ENCODE measurements at places on chromosomes 5 and 9.

GRCh38 chr5:166505544-166505943, 1785.9 kb upstream of the WWC1 start:
- no peak for DNase-seq

GRCh38 chr9:127650518-127650917, 38.4 kb downstream of the STXBP1 start:
- no peak for DNase-seq

DNA sequence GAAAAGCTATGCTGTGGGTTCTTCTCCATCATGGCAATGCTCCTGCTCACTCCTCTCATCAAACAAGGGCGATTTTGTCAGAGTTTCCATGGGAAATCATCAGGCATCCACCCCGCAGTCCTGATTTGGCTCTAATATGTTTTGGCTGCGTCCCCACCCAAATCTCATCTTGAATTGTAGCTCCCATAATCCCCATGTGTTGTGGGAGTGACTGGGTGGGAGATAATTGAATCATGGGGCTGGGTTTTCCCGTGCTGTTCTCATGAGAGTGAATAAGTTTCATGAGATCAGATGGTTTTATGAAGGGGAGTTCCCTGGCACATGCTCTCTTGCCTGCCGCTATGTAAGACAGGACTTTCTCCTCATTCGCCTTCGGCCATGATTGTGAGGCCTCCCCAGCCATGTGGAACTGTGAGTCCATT, 163.8 kb downstream of the GADD45G start:
- no peak for DNase-seq

- DNase-seq: no peak
Observed at GRCh38 chr9:35355939-35356338, 134.0 kb upstream of the RUSC2 start.

- DNase-seq: no peak
Observed at GRCh38 chr5:181134259-181134658, 3.3 kb upstream of the OR2V1 start.

- no peak for DNase-seq
Observed at GRCh38 chr5:58185801-58186200, 274.1 kb downstream of the PLK2 start.

- no peak for DNase-seq
Observed at GRCh38 chr9:94591876-94592275, 1.7 kb downstream of the FBP2 start.

DNA sequence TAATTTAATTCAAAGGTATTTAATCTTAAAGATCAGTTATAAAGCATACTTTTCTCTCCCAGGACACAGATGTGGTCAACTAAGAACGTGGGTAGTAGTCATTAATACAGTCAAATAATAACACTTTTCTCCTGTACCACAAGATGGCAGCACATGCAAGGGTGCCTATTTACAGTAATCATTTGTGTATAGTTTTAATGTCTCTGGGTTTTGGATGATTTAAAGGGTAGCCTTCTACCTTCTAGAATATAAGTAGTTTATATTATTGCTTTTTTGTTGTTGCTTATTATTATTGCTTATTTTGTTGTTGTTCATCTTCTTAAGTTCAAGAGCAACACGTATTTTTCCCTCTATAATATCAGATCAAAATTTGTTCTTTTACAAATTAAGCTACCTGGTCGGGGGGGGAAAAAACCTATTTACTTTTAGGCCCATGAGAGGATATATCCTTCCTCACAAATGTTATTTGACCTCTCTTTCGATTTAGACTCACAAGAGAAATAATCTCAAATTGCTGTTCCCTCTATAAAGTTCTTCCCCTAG, 59.6 kb upstream of the SLC27A6 start:
- peak; percentile 85 for DNase-seq

- DNase-seq: no peak
Observed at GRCh38 chr5:18850216-18850615, 1137.8 kb downstream of the CDH18 start.

- no peak for DNase-seq
Observed at GRCh38 chr5:157288405-157289163, 22.7 kb downstream of the CYFIP2 start.

DNA sequence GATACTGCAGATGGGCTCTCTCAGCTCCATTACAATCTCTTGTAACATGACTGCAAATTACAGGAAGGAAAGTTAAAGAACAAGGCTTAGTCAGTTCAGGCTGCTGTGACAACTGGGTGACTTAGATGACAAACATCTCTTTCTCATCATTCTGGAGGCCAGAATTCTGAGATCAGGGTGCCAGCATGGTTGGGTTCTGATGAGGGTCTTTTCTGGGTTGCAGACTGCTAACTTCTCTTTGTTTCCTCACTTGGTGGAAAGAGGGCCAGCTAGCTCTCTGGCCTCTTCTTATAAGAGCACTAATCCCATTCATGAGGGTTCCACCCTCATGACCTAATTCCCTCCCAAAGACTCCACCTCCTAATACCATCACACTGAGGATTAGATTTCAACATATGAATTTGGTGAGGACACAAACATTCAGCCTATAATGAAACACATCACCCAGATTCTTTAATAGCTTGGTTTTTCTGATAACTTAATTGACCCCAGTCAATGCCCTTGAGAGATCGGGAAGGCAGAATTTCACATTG, 73.6 kb upstream of the MAMDC2 start:
- DNase-seq: no peak

GRCh38 chr5:178526773-178527457, 63.3 kb downstream of the COL23A1 start:
- peak; percentile 32 for DNase-seq

DNA sequence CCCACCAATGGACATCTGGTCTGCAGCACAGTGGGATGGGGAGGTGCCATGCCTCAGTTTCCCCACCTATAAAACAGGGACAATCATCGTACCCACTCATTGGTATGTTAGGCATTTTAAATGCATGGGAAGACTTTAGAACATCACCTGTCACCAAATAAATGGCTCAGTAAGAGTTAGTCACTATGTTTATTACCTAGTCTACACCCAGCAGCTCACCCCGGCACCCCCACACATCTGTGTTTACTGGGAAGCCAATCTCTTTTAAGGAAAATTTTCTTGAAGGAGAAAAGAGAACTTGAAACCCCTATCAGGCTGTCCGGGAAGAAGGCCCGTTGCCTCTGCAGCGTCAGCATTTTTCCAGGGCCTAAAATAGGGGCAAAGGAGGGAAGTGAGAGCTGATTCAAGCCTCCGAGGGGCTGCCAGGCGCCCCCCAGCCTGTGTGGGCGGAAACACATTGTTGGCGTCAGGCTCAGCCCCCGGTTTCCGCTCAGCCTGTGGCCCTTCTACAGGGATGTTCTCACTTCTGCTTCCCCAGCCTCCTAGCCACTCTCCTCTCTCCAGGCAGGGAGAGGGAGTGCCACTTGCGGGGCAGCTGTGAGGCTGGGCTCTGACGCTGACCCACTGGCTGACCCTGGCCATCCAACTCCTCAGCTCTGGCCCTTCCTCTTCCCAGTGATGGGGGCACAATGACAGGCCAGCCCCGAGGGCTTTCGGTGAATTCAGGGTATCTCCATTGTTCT, 4.6 kb downstream of the CSF1R start:
- DNase-seq: peak; percentile 16

DNA sequence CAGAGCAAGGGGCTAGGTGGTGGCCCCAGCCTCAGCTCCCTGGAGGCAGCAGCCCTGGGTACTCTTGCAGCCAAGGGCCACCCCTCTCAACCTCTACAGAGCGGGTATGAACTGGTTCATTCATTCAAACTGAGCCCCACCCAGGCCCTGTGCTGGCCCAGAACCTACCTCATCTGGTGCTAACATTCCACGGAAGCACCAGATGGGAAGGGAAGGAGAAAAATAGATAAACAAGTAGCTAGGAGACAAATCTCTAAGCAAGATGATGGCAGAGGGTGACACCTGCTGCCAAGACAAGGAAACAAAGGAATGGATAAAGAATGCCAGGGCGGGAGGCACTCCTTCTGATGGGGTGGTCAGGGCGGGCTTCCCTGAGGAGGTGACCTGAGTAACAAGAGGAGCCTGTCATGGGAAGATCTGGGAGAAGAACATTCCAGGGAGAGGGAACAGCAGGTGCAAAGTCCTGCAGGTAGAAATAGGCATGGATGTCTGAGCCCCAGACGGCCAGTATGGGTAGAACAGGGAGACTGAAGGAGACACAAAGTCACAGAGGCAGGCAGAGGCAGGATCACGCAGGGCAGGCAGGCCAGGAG, 6.1 kb downstream of the ST6GALNAC4 start:
- DNase-seq: peak; percentile 45

DNA sequence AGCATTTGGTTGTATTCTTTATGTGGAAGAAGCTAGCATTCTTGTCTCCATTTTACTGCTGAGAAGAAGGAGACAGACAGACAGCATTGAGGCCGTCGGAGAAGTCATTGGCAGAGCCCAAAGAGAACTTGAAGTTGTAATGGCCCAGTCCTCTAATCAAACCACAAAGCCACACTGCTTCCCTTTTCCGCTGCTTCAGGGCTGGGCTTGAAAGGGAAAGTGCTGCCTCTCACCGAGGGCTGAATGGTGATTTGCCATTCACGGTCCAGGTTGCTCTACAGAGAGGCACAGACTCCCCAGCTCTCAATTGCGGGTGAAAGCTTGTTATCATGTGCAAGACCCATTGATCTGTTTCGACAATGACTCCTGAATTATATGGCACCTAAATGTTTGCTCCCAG, 25.6 kb upstream of the POU4F3 start:
- DNase-seq: no peak

DNA sequence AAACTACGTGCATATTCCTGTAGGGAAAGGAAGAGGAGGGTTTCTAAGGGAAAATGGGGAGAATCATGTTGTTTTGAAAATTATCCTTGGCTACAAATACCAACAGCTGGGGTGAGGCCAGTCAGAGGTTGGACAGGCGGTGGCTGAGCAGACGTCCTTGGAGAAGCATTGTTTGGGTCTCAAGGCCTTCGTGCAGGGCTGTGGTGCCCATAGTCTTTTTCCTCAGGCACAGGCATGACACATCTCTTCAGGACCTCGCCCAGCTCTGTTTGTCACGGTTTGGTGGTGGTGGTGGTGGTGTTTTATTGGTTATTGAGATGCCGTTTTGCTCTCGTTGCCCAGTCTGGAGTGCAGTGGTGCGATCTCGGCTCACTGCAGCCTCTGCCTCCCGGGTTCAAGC, 27.8 kb upstream of the EGFL7 start:
- no peak for DNase-seq

DNA sequence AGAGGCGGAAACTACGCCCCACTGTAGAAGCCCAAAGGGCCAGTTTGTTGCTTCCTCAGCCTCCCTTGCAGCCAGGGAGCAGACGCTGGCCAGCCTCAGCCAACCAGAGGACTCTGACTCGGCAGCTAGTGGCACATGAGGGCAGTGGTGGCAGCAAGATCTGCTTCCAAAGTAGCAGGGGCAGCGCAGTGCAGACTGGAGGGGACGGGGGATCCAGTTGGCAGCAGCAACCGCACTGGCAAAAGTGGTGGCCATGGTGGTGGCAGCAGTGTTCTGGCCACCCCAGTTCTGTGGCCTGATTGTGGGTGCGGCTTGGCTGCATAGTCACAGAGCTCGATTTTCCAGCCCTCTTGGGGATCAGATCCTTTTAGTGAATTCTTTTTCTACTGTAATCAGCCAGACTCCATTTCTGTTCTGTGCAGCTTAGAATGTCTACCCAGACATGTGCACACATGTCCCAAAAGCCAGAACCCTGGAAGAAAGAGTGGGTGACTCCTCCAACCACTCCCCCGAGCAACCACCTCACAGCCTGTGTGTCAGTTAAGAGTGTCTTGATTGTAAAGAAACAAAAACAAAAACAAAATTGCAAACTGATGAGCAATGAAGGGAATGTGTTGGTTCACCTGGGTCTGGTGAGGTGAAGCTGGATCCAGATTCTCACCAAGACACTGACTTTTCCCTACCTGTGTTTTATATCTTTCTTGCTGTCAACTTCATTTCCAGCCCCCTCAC, 11.0 kb upstream of the ZBTB43 start:
- no peak for DNase-seq

DNA sequence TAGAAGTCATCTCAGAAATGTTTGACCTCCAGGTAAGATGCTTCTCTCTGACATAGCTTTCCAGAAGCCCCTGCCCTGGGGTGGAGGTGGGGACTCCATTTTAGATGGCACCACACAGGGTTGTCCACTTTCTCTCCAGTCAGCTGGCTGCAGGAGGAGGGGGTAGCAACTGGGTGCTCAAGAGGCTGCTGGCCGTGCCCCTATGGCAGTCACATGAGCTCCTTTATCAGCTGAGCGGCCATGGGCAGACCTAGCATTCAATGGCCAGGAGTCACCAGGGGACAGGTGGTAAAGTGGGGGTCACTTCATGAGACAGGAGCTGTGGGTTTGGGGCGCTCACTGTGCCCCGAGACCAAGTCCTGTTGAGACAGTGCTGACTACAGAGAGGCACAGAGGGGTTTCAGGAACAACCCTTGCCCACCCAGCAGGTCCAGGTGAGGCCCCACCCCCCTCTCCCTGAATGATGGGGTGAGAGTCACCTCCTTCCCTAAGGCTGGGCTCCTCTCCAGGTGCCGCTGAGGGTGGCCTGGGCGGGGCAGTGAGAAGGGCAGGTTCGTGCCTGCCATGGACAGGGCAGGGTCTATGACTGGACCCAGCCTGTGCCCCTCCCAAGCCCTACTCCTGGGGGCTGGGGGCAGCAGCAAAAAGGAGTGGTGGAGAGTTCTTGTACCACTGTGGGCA, 642 bp downstream of the CSF2 start:
- no peak for DNase-seq

DNA sequence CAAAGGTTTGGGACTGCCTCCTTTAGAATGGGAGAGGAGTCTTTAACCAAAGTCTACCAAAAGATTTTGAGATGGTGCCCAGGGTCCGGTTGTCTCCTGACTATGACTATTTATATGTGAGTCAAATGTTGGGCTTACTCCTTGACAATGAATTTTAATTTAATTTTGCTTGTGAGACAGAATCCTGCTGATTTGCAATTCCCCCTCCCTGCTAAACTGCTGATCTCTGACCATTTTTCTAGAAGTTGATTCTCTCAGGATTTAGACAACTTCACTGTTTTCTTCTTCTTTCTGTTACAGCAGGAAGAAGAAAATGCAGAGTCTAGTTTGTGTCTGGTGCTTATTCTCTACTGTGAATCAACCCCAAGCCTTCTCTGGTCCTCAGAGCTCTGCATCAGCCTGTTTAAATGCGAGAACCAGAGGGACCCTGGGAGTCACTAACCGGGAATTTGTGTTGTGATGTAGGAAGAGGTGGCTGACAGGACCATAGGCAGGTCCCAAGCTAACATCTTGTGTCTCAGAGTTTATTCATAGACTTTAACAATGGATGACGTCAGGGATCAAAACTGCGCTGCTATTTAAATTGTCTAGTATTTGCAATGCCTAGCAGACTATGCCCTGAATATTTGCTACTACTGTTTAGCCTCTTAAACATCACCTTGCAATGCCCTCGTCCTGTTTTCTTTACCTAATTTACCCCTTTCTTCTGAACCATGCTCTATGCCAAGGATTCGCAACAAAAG, 124.0 kb upstream of the TAF11L2 start:
- DNase-seq: no peak

DNA sequence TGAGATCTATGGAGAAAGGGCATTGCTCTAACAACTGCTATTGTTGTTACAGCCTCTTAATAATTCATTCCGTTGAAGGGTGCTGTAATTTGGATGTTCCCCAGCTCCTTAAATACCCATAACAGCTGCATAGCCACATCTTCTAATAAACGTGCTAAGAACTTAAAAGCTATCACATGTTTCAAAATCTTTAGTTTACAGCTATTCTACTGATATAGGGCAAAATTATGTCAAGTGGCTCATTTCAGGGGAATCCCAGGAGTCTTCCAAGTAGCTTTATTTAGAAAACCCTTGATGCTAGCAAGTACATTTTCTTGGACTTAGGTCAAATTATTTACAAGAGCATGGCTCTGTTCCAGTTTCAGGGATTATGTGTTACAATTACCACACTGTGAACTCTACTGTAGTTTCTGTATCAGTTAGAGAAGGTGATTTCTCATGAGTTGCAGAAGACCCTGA, 990.4 kb upstream of the ACO1 start:
- DNase-seq: peak; percentile 65
